ENCODE measurements at places on chromosomes 13 and 19. TPM values are rescaled to one million over a fixed set of nuclear protein-coding genes. Genes with fewer than 3 reads are reported as not detected.

Gene ATP1A3
- polyA plus RNA-seq = 0.13 TPM

Gene CAPN12
- polyA plus RNA-seq = 2.5 TPM

Gene TUBGCP3
- 10.0 TPM for polyA plus RNA-seq

Gene ZNF813
- polyA plus RNA-seq = 1.0 TPM

Gene IGFL4
- polyA plus RNA-seq = not detected

Gene SELENOV
- not detected for polyA plus RNA-seq

Gene SYCN
- polyA plus RNA-seq = not detected

Gene CGB3
- not detected for polyA plus RNA-seq

Gene SLC25A42
- 2.6 TPM for polyA plus RNA-seq

Gene LYL1
- polyA plus RNA-seq = 2.7 TPM

Gene C19orf67
- polyA plus RNA-seq = not detected

Gene DCT
- not detected for polyA plus RNA-seq

Gene GPC6
- 0.23 TPM for polyA plus RNA-seq

Gene TMEM59L
- polyA plus RNA-seq = not detected

Gene SLC10A2
- polyA plus RNA-seq = 0.30 TPM

Data from foreskin keratinocyte (primary cell).